ENCODE measurements at places on chromosomes 5 and 9.

- DNase-seq = no peak
These were observed 18.1 kb upstream of the SMAD5 start for GRCh38 chr5:136114414-136115125.

DNA sequence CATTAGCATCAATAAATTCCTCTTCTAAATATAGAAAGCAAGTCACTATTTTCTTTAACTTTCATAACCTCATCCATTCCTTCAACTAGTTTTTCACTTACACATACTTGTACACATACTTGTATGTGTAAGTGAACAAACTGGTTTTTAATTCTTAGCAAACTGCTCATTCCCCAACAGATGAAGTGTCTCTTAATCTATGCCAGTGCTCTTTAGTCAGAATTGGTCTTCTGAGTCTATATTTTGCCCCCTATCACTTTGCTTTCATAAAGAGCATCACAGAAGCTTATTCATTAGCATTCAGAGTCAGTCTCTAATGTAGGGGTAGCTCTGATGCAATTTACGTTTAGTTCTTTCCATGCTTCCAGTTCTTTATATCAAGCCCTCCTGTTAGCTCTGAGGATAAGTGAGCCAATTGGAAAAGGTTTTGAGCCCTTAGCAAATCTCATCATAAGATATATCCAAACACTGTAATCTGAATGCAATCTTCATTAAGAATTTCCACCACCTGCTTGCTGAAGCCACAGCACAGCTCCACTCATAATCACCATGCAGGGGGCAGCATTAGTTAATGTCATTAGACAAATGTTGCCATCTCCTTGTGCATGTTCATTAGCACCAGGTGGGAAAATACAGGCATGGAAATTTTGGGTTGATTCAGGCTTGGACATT lies 178.5 kb upstream of the SLC24A2 start:
- no peak for DNase-seq

DNA sequence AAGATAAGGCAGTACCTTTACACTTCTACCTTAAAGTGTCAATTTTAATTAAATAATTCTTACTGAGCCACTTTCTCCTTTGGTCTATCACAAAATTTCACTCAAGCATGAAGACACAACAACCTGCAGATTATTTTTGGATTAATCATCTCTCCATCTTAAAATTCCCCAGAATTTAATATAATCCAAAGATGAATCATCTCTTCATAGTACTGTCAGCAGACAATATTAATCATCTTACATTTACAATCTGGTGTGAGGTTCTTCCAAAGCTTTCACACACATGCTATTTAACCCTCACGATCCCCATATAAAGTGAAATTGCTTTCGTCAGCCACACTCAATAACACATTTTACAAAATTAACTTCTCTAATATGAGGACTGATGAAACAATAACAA lies 43.0 kb downstream of the LHFPL2 start:
- DNase-seq = peak; percentile 44

- no peak for DNase-seq
These were observed 108.1 kb downstream of the GCNT1 start for GRCh38 chr9:76567086-76567485.

GRCh38 chr9:104795857-104796256 lies 31.9 kb downstream of the NIPSNAP3B start:
- DNase-seq = no peak
